Stimulated activated CD4-positive, alpha-beta T cell treated with anti-CD3 and anti-CD28 coated beads, Interleukin-2, amount 100 ng/mL, for 48 hours (primary cell): ENCODE measurements at places on chromosomes 13 and 19.

- no peak for DNase-seq
Measured at GRCh38 chr13:110471156-110471832, 90.2 kb downstream of the RAB20 start.

DNA sequence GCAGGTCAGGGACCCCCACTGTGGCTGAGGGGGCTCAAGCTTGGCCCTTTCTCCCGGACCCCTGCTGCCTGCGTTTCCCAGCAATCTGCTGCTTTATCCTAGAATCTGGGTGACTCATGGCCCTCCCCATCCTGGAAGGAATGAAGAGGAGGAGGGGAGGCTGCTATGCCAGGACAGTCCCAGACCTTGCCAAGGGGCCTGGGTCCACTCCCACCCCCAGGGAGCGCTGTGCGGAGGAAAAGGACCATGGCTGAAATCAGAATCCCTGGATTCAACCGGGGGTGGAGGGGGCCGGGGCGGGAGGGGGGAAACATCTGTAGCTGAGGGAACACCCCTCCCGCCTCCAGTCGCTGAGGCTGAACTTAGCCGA is 20.5 kb downstream of the ZNF114 start:
- DNase-seq: no peak

- DNase-seq: no peak
Measured at GRCh38 chr19:3778104-3778867, 6.3 kb upstream of the RAX2 start.

- no peak for DNase-seq
Measured at GRCh38 chr13:28741084-28741491, 22.3 kb upstream of the SLC46A3 start.

DNA sequence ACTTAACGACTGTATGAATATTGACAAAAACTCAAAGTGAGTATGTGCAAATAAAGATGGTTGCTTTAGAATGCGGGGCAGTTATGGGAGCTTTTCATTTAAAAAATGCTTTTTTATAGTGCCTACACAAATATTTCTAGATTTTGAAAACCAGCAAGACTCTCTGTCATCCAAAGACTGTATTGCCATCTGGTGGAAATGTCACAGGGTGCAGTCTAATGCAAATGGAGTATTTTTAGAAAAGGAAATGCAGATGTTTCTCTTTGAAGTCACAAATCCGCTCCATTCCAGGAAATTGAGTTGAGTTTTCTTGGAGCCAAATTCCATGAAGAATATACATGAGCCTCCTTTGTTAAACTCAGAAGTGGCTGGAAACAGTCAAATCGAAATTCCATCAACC is 2.3 kb upstream of the C1QTNF9B start:
- peak; percentile 38 for DNase-seq

DNA sequence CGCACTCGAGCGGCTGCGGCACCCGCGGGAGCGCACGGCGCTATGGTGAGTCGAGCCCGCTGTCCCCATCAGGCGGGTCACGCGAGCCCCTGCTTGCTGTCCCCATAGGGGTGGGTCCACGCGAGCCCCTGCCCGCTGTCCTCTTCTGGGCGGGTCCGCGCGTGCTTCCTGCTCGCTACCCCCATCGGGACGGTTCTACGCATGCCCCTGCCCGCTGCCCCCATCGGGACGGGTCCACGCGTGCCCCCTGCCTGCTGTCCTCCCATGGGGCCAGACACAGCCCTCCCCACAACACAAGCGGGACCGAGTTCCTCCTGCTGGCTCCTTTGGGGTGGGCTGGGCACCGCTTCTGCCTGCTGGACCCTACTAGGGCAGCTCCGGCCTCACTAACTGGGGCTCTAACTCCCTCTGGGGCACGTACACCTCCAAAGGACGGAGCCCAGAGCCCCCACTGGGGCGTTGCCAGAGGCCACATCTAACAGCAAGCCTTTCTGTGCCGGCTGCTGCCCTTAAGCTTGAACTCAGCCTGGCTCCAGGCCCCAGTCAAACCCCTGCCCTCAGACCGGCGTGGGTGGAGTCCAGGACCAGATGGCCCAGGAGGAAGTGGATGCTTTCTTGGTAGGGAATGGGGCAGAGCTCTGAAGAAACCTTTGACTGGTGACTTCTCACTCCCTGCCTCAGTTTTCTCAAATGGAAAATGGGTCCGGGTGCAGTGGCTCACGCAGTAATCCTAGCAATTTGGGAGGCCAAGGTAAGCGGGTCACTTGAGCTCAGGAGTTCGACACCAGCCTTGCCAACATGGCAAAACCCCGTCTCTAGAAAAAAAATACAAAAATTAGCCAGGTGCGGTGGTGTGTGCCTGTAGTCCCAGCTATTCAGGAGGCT is 722 bp downstream of the COLGALT1 start:
- peak; percentile 14 for DNase-seq

GRCh38 chr13:99374169-99374991 is 67.2 kb upstream of the GPR183 start:
- DNase-seq: no peak

DNA sequence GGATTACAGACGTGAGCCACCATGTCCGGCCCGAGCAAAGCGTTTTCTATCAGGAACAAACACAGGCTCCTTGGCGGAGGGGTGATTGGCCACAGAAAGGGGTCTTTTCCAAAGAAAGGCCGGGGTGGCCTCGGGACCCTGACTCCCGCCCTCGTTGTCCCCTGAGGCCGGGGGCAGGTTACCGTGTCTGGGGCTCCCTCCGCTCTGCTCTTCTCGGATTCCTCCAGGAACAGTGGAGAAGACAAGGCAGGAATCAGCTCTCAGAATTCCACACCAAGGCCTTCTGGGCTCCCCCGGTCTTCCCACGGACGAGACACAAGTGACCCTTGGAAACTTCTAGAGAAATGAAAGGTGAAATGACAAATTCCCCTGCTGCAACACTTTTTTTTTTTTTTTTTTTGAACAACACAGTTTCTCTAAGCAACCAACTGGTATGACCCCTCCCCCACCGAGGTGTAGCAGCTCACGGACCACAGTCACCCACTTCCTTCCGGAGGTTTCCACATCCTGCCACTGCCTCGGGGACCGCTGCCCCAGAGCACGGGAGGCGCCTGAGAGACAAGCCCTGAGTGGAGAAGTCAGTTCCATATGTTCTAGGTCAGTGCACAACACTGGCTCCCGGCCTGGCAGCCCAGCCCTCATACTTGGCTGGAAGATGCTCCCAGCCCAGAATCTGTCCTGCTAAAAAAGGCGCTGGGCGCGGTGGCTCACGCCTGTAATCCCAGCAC is 11.0 kb downstream of the MOB3A start:
- peak; percentile 90 for DNase-seq

DNA sequence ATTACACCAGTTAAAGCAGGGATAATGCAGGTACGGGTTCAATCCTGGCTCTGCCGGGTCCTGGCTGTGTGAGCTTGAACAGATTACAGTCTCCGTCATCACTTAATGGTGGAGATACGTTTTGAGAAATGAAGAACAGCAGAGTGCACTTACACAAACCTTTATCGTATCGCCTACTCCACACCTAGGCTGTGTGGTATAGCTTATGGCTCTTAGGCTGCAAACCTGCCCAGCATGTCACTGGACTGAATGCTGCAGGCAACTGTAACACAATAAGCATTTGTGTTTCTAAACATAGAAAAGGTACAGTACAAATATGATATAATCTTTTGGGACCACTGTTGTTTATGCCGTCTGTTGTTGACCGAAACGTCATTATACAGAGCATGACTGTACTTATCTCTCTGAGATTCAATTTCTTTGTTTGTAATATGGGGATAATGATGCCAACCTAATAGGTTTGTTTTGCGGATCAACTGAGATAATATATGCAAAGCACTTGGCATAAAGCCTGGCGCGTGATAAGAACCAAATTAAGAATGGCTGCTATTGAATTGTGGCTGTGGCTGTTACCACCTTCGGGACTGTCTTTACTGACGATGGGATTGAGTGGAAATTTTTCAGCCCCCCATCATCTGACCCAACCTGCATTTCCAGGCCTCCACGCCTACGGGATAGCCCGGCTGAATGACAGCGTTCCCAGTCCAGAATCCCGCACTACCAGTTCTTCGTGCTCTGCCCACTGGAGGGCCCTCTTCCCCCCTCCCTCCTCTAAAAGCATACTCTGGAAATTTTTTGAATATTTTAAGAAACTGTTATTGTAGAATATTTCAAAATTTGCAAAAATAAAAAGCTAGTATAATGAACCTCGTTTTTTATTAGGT is 11.2 kb downstream of the KRTDAP start:
- DNase-seq: no peak

DNA sequence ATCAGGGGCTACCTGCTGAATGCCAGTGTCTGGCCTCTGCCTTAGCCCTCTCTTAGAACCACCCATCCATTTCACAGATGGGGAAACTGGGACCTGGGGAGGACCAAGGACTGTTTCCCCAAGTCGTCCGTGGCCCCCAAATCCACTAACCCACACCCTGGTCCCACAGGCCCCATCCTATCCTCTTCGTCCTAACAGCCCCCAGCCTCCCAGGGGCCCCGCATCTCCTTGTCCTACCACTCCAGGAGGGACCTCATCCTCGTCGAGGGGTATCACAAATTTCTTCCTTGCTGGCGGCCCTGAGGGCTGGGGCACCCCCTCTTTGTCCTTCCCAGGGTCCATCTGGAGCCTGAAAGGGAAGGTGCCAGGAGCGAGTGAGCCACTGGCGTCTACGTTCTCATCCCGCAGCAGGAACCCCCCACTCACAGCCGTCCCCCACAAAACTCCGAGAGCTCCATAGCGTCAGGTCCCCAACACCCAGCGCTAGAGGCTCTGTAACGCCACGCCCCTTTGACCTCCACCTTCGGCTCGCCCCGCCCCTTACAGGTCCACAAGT is 606 bp downstream of the ERCC1 start:
- DNase-seq: peak; percentile 83
